Right renal pelvis (tissue), 4 donors: ENCODE measurements at places on chromosomes 5 and 9. TPM values are rescaled to one million over a fixed set of nuclear protein-coding genes. Genes with fewer than 3 reads are reported as not detected.

Gene FIBCD1
- 0.44 TPM for polyA plus RNA-seq

Gene DMRT3
- polyA plus RNA-seq, result 1.5 TPM

Gene OTP
- polyA plus RNA-seq, result not detected

Gene PIP5KL1
- polyA plus RNA-seq, result 2.3 TPM
